ENCODE measurements at places on chromosomes 1 and 21.

DNA sequence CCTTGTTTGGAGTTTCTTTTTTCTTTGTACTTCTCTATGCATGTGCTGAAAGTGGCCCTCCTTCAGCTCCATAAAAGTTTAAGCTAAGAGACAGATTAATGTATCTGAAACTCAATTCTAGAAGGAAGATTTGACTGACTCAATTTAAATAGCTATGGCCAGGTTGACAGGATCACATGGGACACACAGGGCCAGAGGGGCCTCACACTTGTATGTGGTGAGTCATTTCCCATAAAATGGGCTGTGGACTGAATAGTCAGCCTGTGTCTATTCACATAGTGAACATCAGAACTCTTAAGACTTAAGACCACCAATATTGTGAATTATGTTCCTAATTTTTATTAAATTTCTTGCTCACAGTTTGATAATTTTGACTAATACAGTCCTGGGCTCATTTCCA is 45.7 kb upstream of the DEPDC1 start:
- no peak for DNase-seq

DNA sequence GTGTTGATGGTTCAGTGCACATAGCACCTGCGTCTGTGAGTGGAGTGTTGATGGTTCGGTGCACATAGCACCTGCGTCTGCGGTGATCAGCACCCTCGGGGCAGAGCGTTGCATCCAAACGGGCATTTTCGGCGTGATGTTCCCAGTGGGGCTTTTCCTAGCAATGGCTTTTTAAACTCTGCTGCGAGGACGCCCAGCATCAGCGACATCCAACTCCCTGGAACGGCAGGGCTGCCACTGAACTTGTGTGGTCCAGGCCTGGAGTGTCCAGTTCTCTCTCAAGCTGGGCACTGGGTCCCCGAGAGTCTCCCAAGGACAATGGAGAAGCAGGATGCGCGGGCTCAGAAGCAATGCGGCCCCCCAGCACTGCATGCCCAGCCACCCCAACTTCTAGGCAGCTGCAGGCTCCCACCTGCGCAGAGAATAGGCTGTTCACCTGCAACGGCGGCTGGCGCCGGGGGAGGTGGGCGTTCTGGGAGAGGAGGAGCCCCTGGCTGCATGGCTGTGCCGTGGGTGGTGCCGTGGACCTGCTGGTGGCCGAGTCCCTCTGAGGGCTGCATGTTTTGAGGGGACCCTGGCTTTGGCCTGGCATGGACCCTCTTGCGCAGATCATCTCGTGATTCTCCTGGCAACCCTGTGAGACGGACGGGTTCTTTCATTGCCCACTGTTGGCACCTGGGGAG is 10.1 kb upstream of the C1orf174 start:
- no peak for DNase-seq

GRCh38 chr1:74038042-74038441 is 159.9 kb downstream of the LRRIQ3 start:
- DNase-seq: no peak

DNA sequence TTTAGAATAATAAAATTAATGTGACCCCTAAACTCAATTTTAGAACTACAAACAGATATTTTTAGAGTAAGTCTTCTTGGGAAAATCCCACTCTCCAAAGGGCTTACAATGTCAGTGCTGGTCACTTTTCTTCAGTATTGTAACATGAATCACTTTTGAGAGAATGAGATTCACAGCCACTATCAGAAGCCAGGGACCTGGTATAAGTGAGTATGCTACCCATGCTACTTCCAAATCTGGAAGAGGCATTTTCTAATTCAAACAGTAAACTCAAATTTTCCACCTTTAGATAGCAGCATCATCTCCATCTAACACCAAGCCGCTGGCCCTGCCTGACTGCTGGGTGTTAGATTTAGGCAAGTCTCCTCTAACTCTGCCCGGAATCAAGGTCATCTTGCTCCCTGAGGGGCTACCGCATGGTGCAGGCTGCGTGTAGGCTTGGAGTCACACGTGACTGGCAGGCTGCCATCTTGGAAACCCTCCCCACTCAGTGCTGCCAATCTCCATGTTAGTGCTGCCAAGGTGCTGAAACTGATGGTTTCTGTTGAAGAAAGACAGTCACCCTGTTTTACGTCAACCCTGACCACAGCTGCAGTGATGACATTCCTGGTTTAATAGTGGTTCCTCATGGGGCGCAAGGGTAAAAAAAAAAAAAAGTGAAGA is 882.9 kb upstream of the B3GALT2 start:
- no peak for DNase-seq

GRCh38 chr1:41462680-41463004 is 21.8 kb downstream of the EDN2 start:
- DNase-seq: no peak

DNA sequence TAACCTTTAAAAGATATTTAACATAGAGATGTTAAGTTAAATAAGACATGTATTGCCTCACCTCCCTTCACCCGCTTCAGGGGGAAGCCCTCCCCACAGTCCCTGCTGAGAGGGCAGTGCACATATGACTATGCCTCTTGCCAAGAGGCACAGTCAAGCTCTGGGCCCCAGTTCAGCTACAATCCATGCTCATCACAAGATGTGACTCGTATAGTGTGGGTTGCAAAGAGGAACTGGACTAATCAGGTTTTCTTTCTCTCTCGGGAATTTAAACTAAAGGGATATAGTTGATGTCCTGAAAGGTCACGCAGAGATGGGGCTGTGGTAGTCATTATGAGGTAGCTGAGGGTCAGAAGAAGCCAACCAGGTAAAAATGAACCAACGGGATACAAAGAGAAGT is 35.6 kb downstream of the LYST start:
- DNase-seq: no peak
